Left lung (tissue), 14 donors: ENCODE measurements at places on chromosomes 5 and 9. TPM values are rescaled to one million over a fixed set of nuclear protein-coding genes. Genes with fewer than 3 reads are reported as not detected.

DNA sequence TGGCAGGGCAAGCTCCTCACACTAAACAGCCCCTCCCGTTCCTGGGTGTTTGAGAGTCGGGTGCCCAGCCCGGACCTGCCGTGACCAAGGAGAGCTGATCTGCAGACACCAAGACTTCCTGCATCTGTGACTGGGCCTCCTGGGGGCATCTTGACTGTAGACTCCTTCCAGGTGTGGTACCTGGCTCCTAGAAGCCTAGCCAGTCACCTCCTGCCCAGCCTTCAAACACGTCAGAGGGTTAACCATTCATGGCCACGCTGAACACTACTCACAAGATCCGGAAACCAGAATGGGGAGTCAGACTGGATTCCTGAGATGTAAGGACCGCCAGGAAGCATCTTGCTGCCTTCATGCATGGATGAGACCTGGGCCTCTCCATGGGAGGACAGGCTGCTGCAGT, 3.7 kb upstream of the LCN2 start:
- DNase-seq, result no peak

- DNase-seq, result no peak
These were observed 104.8 kb downstream of the GABBR2 start for GRCh38 chr9:98603821-98604383.

- DNase-seq, result no peak
These were observed 487.1 kb upstream of the PIK3R1 start for GRCh38 chr5:67728326-67728890.

- DNase-seq, result no peak
These were observed 529 bp upstream of the TPM2 start for GRCh38 chr9:35690294-35690613.

DNA sequence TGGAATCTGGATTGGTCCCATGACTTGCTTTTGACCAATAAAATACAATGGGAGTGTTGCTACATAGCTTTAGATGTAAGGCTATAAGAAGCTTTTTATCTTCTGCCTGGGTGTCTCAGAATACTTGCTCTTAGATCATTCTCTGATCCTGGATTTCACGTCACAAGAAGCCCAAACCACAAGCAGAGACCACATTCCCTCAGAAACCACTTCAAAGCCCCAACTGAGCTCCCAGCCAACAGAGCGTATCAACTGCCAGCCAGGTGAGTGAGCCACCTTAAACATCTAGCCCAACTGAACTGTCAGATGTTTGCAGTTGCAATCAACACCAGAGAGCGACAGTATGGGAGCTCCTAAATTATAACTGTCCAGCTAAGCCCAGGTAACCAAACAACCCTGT, 687.1 kb downstream of the TLE1 start:
- no peak for DNase-seq

DNA sequence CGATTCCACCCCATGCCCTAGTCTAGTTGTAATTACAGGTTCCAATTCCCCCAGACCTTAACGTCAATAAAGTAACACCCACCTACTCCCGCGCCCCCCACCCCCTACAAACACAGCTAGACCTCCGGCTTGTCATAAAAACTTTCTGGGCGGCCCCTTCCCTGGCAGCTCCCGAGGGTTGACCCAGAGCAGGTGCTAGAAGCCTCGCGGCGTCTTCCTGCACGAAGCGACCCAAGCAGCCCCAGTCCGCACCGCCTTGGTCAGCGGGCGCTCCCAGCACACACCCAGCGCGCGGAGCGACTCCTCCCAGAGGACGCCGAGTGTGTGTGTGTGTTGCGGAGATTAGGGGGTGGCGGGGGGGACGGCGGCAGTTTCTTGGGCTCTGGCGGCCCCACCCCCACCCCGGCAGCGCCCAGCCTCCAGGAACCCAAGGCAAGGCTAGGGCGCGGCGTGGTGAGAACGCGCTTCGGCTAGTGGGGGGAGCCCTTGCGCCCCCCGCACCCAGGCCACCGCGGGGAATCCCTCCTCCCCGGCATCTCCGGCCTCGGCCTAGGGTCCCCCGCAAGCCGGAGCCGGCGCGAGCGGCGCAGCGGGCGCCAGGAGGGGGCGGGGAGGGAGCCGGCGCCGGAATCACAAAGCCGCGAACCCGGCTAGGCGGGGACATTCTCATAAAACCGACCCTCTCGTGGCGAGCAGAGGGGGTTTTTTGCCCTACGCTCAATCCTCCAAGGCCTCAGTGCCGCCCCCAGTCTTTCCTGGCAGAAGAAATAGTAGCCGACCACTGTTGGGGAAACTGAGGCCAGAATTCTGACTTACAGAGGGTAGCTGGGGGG, 2.2 kb downstream of the PCDH1 start:
- DNase-seq, result no peak

GRCh38 chr5:112779531-112779930, 41.8 kb downstream of the APC start:
- no peak for DNase-seq

DNA sequence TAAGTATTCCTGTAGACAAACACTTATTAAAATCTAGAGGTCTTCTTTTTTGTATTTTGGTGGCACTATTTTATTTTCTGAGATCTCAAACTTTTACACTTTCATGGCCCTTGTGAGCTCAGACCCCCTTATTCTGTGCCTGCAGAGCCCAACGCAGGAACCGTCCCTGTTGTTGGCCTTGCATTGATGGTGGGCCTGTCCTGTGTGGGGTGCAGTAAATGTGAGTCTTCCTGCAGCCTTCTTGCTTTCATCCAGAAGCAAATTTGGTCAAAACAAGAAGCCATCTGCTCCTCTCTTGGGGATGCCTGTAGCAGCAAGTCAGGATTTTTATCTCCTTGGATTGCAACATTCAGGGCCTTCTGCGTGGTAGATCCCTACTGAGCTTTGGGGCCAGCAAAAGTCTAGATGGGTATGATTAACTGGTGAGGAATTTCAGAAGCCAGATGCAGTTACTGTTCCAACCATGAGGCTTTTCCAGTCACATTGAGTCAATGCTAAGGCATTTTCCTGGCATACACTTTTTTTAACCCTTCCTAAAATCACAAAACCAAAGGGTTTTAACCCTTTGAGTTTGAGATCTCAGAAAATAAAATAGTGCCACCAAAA, 31.7 kb downstream of the BASP1 start:
- no peak for DNase-seq

DNA sequence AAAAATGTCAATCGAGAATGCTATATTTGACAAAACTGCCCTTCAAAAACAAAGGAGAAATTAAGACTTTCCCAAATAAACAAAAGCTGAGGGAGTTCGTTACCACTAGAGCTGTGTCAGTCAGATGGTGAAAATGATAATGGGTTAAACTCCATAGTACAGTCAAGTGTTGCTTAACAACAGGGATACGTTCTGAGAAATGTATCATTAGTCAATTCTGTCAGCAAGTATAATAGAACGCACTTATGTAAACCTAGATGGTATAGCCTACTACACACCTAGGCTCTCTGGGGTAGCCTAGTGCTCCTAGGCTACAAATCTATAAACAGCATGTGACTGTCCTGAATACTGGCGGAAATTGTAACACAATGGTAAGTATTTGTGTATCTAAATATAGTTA, 138.7 kb downstream of the DRD1 start:
- DNase-seq, result no peak

GRCh38 chr9:122318284-122318683, 52.5 kb upstream of the PTGS1 start:
- no peak for DNase-seq

DNA sequence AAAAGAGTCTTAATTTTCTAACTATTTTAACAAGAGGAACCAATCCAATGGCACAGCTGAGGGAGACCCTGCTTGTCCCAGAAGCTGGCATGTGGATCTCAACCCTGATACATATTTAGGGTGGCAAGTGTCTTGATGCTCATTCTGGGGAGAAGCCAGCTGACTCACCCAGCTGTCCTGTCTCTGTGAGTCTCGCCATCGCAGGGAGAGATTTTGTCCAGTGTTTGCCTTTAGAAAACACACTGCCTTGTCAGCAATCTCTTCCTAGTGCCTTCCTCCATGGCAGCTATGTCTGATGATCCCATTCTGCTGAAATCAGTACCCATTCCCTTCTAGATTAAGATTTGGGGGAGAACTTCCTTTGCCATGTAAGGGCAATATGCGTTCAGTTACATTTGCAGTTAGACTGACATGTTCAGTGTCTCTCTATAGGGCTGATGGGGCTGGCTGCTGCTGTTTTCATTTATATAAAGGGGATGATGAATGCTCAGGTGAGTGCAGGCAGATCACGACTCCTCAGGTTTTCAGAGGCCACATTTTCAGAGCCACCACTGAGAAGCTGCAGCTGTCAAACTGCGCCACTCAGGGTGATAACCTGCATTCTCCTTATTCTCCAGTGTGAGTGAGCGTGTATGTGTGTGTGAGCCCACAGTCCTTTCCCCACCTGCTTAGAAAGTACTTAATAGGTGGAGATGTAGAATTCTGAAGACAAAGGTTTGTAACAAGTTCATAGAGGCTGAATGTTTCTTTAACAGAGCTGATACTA, 217.0 kb downstream of the GAS1 start:
- DNase-seq, result no peak

DNA sequence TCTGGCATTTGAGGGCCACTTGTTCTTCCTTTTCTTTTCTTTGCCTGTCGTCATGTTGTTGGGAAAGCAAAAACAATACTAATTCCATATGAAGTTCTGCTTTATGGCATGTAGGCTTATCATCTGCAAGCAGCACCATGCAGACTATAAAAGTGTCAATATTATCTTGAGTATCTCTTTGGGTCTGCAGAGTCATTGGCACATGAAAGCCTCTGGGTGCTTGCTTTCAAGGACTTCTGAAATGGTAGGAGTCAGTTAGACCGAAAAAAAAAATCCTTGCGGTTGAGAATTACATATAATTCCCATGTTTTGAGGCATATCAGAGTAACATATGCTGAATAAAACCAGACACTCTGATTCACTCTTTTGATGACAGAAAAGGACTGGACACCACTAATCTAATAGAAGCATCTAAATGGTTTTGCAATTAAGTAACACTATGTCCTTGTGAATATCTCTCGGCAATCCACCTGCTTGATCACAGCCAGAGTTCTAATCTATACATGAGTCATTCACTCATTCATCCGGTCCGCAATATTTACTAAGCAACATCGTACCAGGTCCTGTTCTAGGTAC, 44.4 kb downstream of the GNAQ start:
- no peak for DNase-seq

DNA sequence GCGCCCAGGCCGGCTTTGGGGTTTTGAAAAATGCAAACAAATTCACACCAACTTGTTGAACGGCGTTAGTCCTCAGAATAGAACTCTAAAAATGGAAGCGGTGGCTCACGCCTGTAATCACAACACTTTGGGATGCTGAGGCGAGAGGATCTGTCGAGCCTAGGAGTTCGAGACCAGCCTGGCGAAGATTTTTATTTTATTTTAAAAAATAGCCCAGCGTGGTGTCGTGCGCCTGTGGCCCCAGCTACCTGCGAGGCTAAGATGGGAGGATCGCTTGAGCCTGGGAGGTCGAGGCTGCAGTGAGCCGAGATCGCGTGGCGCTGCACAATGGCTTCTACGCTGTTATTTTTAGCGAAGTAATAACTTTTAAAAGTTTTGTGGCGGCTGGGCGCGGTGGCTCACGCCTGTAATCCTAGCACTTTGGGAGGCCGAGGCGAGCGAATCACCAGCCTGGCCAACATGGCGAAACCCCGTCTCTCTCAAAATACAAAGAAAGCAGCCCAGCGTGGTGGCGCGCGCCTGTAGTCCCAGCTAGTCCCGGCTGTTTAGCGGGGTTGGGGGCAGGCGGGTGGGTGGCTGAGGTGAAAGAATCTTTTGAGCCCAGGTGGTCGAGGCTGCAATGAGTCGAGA, 694 bp upstream of the PLIN2 start:
- peak; percentile 34 for DNase-seq

DNA sequence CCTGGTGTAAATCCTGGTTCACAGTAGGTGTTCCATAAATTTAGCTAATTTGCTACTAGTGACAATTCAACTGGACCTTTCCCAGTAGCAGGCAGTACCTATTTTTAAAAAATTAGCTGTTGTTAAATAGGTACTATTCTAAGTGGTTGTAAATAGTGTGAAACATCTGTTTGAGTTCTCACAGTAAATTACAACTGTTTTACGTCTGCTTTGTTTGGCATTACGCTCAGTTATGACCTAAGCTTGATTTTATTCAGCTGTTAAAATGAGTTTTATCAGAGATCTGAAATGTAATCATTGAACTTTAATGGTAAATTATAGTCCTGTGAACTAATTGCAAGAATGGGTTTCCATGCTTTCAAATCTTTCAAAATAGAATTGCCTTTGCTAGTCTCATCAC, 93.9 kb downstream of the GPBP1 start:
- DNase-seq, result peak; percentile 39

GRCh38 chr5:68661237-68661636, 432.6 kb upstream of the SLC30A5 start:
- DNase-seq, result no peak

GRCh38 chr5:345404-346195, 24.1 kb downstream of the AHRR start:
- DNase-seq, result no peak

GRCh38 chr5:116650964-116651363, 76.3 kb upstream of the SEMA6A start:
- no peak for DNase-seq

DNA sequence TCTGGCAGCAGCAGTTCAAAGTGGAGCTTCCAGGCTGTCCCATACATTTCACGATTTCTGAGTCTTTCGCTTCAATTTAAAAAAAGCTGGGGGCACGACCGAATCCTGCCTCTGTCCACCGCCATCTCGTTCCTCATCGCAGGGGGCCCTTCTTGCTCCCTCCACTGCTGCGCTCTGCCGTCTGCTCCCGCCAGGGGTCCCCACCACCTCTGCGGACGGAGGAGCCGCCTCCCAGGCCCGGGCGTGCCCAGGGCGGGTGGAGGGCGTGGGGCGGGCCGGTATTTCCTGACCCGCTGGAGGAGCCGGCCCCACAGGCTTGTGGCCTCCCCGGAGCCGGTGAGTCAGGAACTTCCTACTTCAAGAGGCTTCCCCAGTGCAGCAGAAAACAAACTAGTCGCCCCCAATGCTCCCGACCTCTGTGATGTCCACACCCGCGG, 50.4 kb downstream of the USP20 start:
- peak; percentile 66 for DNase-seq

- DNase-seq, result no peak
These were observed 82.0 kb downstream of the PHF2 start for GRCh38 chr9:93658184-93658925.

The ADAMTS16 gene
- polyA plus RNA-seq, result 1.3 TPM

The TLR4 gene
- polyA plus RNA-seq, result 13.1 TPM

The IFNA6 gene
- not detected for polyA plus RNA-seq

The SLC34A1 gene
- 0.18 TPM for polyA plus RNA-seq

The NTRK2 gene
- 3.8 TPM for polyA plus RNA-seq

The FOXD4L4 gene
- polyA plus RNA-seq, result not detected

The MEIKIN gene
- 0.17 TPM for polyA plus RNA-seq

The GARIN3 gene
- polyA plus RNA-seq, result not detected

The CBY3 gene
- polyA plus RNA-seq, result 0.71 TPM

The SCGB3A2 gene
- 1,496 TPM for polyA plus RNA-seq

The IFNA13 gene
- polyA plus RNA-seq, result not detected

The CDKN2A gene
- polyA plus RNA-seq, result 0.35 TPM

The EIF4E1B gene
- 0.07 TPM for polyA plus RNA-seq

The SPIN1 gene
- 133 TPM for polyA plus RNA-seq

The RAD50 gene
- polyA plus RNA-seq, result 47.3 TPM

The DMXL1 gene
- 37.5 TPM for polyA plus RNA-seq

The TLX3 gene
- polyA plus RNA-seq, result not detected

The SMIM33 gene
- 0.07 TPM for polyA plus RNA-seq
